Nucleus accumbens (tissue), 56 donors: ENCODE measurements at places on chromosomes 11 and 22.
A peak's percentile ranks its signal among the peaks of the same experiment; 100 is the strongest.

DNA sequence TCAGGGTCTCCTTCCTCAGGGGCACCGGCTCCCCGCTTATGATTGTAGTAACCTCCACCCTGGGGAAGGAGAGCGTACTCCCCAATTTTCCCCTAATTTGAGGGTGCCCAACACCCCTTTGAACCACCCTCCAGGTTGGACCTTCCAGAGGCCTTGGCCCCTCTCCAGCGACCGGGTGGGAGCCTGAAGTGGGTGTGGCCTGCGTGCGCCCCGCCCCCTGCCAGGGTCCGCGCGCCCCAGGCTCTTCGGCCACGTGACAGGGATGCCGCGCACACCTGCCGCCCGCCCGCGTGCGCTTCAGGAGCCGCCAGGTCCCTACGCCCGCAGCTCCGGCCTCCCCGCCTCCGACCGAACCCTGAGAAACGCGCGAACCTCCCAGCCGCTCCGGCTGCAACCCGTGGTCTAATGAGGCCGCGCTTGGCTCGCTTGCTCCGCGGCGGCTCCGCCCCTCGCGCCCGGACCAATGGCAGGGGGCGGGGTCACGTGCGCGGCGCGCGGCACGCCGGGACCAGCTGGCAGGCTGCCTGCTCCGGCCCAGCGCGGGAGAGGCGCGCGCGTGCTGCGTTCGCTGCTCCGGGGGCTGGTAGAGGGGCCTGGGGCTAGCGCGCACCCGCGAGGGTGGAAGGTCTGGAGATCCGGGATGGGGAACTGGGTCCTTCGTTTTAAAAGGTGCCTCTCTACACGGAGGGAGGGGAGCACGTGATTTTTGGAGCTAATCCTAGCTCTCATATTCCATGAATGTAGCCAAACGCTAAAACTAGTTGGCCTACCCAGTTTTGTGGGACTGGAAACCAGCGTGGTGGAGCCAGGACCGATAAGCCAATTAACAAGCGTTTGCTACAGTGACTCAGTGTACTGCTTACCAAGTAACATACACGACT, at the start of gene FOXRED2:
TSS of gene FOXRED2 (minus strand) at position 404 of the 881 bp plus-strand sequence. CDS start 618 bp downstream, outside the sequence.
- DNase-seq: peak; percentile 84

GRCh38 chr22:35944458-35944857, 84.2 kb downstream of the RBFOX2 start:
- no peak for DNase-seq

- no peak for DNase-seq
Measured at GRCh38 chr22:24134090-24134846, 47.0 kb upstream of the SUSD2 start.

GRCh38 chr11:17528181-17528691, 16.0 kb downstream of the USH1C start:
- no peak for DNase-seq

DNA sequence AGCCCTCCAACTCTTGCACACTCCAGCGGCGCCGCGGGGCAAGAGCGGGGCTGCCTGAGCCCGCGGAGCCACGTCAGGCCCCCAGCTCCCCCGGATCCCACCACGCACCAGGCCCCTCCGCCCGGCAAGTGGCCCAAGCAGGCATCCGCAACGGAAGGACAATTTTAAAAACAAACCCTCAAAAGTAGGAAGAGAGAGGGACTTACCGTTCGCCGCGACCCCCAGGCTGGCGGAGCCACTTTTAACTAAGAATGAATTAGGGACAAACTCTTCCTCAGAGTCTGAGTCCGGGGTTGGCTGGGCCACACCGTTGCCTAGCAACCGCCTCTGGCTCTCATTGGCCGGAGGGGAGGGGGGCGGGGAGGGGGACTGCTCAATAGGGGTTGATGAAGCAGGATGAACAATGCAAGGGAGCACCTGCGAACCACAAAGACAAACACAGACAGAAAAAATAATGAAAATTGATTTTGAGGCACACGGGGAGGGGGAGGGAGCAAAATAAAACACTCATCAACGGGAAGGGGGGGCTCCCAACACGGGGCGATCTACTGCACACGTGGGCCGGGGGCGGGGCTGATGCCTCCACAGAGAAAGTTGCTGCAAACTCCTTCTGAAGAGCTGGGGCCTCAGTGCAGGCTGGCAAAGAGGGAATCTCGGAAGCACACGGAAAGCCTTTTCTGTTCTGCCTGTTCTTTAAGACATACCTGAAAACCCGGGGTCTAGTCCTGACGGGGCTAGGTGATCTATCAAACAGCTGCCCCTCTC, 387.5 kb upstream of the NARS2 start:
- peak; percentile 17 for DNase-seq

GRCh38 chr11:71181566-71181965, 70.8 kb downstream of the SHANK2 start:
- no peak for DNase-seq

- DNase-seq: no peak
Measured at GRCh38 chr11:31676280-31676982, 134.7 kb downstream of the PAX6 start.

GRCh38 chr11:45850446-45850845, 3.2 kb downstream of the CRY2 start:
- DNase-seq: no peak

DNA sequence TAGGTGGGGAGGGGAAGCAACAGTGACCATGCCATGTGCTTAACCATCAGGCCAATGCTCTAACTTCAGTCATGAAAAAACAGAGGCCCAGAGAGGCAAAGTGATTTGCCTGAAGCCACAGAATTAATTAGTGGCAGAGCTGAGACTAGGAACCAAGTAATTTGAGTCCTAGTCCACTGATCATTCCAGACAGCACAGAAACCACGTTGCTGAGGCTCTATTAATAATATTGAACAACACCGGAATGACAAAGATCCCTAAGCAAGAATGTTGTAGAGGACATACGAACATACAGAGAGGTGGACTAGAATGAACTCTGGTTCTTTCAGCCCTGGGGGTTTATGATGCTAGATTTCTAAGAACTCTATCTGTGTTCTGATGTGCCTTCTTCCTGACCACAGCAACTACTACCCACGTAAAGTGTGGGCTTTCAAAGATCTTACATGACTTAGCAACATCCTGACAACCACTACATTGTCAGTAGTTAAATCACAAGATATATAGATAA, 92.3 kb downstream of the GAB2 start:
- no peak for DNase-seq

- DNase-seq: no peak
Measured at GRCh38 chr11:122756417-122756816, 81.9 kb upstream of the CRTAM start.

- no peak for DNase-seq
Measured at GRCh38 chr22:42270176-42270509, 310 bp downstream of the TCF20 start.

DNA sequence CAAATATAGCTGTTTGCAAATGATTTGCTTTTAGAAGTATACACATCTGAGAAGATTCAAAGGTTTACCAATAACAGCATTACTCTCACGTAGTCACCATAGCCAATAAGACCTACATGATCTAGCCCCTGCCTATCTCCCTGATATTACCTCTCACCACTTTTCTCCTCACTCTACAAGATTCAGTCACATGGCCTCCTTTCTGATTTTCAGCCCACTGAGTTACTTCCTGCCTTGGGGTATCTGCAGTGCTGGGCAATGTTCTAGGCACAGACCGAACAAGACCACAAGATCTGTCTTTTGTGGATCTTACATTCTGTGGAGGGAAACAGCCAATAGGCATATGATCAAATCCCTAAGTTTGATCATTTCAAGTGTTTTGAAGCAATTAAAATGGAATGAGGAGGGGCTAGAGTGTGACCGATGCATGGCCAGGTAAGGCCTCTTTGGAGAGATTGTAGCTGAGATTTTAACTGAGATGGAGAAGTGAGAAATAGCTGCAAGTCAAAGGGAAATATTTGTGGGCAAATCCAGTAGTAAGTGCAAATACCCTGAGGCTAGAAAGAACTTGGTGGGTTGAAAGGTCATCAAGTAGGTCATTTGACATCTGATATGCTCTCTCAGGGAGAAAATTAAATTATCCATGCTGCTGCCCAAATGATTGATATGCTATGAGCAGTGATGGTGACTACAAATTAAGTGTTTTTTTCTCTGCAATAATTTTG, 43.1 kb downstream of the ARL14EP start:
- no peak for DNase-seq

DNA sequence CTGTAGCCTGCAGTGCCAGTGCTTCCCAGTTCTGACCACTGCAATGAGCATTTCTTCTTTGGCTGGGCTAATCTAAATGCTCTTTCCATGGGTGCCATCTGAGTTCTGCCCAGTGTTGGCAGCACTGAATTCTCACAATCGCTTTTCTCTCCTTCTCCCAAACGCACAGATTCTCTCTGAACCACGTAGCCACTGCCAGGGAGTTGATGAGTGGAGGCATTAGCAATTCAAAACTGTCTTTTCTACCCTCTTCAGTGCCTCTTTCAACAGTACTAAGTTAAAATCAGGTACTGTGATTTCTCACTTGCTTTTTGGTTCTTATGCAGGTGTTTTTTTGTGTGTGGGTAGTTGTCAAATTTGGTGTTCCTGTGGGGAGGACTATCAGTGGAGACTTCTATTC, 745.0 kb upstream of the ANO5 start:
- no peak for DNase-seq

- no peak for DNase-seq
Measured at GRCh38 chr11:36008584-36008983, 64.7 kb downstream of the LDLRAD3 start.

DNA sequence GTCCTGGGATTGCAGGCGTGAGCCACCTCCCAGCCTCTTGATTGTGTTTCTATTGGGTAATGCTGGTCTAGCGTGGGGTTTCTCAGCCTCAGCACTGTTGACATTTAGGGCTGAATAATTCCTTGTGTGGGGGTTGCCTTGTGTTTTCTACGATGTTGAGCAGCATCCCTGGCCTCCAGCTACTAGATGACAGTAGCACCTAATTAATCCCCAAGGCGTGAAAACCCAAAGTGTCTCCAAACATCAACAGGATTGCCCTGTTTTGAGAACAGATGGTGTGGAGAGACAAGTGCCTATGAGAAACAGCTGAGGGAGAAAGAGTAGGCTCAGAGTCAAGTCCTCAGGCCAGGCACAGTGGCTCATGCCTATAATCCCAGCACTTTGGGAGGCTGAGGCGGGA, 67.2 kb downstream of the SGSM1 start:
- no peak for DNase-seq
